ENCODE measurements at places on chromosomes 6 and 20.

DNA sequence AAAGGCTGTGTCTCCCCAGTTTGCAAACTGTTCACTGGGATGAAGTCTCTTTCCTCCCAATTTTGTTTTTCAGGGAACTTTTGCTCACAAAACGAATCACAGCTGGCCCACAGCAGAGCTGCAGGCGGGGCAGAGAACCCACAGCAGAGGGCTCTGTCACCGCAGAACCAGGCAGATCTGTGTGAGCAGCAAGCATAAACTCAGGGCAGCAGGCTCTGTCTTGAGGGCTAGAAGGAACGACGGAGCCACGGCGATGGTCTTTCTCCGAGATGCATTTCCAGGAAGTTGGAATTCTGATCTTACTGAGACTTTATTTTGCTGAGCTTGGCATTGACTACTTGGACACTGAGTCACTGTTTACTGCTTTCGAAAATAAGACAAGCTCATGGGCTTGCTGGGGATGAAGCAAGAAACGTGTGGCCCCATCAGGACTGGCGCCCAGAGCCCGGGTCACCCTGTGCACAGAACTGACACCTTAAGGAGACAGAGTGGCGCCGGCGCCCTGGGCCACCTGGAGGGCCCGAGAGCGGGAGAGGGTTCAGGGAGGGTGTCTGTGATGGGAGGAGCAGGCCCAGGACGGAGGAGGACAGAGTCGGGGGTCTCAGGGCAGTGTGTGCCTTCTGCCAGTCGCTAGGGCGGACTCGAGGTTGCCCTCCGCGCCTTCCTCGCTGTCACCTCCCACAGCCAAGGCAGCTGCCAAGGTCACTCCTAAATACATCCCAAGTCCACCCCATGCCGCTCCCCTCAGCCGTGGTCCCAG is 106.3 kb upstream of the NXT1 start:
- DNase-seq = no peak

GRCh38 chr6:161682982-161683381 is 409.1 kb upstream of the AGPAT4 start:
- peak; percentile 16 for DNase-seq

- no peak for DNase-seq
These were observed 38.7 kb upstream of the RIPOR2 start for GRCh38 chr6:24974182-24975171.

GRCh38 chr6:139376604-139377218 is 2.3 kb upstream of the CITED2 start:
- no peak for DNase-seq

DNA sequence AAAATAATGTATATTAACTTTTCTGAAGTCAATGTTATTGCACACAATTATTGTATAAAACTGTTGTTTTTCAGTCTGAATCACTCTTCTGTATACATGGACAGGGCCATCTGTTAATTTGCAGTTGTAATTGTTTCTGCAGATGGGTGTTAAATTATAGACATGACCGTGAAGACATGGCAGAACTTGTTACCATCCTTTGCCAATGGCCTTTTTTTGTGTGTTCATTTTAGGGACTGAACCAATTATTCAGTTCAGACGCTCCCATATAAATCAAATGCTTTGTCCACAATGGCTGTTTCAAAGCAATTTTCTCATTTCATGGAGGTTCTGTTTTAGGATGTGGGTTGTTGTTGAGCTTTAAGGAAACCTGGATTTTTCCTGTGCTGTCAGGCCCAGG is 533.7 kb downstream of the DOK5 start:
- DNase-seq = peak; percentile 8

DNA sequence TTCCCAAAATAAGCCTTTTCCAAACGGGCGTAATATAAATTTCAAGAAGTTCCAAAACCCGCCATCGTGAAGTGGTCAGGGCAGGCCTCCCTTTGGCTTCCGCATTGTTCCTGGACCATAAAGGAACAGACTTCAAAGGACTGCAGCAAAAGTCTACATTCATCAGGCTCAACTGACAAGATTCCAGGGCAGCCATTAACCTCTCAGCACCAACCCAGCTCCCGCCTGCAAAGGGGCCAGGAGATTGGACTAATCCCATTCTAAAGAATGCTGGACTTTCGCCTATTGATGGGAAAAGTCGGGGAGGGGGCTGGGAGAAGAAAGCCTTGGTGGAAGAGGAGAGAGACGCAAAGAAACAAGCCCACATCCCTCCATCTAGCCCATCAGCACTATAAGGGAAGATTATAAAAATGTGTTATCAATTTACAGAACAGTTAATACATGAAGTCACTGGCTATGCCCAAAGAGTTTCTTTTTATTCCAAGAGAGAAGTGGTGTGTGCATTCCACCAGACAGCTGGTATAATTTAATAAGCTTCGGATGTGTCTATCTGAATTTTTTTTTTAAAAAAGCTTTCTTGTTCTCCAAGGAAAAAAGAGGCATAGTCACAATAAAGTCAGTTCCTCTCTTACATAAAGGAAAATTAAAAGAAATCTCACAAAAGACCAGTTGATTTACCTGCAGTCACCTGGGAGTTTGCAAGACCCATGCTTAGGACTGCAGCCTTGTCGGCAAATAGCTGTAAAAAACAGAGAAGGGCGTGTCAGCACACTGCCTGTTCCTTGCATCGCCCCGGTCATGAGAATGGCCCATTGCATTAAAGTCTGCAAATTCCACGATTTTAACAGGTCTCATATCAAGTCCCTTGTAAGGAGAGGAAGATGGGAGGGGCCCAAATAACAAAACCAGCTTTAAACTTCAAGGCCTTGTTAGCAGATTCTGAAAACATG is 17.8 kb downstream of the JAG1 start:
- DNase-seq = no peak

DNA sequence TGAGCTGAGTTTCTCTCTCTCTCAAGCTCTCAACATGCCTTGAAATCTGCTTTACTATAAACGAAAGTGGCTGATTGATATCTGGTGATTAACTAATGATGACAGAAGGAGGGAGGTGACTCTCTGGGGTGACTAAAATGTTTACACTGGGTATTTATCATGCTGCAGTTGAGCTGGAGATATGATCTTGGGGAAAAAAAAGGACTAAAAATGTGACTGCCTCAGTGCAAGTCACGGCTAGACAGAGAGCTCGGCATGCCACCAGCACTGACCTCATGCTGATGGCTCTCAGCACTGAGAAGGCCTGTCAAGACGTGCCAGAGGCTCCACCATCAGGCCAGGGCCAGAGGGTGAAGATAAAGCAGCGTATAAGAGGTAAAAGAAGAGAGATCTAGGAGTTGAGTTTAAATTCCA is 103.1 kb upstream of the SPACA1 start:
- peak; percentile 46 for DNase-seq

GRCh38 chr6:107179004-107179403 is 63.7 kb upstream of the BEND3 start:
- peak; percentile 30 for DNase-seq

GRCh38 chr6:10640412-10640811 is 54.0 kb downstream of the C6orf52 start:
- DNase-seq = no peak

- DNase-seq = no peak
These were observed 82.3 kb downstream of the LRRC1 start for GRCh38 chr6:53877151-53877550.

GRCh38 chr20:20000211-20000968 is 16.8 kb upstream of the NAA20 start:
- no peak for DNase-seq

DNA sequence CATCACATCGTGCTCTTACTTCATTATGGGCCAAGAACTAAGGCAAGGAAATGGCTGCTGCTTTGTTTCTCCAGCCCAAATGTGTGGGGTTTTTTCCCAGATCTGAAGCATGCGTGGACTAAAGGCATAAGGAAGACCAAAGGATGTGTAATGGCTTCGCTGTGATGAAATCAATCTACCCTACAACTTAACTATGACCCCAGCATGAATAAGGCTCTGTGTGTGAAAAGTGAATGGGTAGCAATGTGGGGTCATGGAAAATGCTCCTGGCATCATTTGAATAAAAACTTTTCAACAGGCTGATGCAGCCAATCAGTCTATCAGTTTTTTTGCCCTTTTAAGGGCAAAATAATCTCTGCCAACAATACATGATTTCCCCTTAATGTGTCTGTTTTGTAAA is 50.3 kb upstream of the ISM1 start:
- DNase-seq = no peak

DNA sequence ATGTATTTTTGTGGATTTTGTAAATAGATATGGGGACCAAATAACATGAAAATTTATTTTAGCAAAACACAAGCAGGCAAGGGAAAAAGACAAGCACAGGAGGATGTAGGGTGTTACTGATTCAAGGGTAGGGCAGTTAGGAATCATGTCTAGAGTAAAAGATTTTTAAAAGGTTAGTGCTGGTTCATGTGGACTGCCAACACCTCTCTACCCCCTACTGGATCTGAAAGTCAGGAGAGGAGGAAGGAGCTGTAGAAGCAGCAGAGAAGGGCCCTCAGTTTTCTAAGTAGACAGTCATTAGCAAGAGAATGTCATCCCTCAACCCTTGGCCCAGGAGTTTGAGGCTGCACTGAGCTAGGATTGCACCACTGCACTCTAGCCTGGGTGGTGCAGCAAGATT is 95.2 kb downstream of the RREB1 start:
- no peak for DNase-seq

- DNase-seq = no peak
These were observed 21.6 kb downstream of the SOBP start for GRCh38 chr6:107511511-107511993.

DNA sequence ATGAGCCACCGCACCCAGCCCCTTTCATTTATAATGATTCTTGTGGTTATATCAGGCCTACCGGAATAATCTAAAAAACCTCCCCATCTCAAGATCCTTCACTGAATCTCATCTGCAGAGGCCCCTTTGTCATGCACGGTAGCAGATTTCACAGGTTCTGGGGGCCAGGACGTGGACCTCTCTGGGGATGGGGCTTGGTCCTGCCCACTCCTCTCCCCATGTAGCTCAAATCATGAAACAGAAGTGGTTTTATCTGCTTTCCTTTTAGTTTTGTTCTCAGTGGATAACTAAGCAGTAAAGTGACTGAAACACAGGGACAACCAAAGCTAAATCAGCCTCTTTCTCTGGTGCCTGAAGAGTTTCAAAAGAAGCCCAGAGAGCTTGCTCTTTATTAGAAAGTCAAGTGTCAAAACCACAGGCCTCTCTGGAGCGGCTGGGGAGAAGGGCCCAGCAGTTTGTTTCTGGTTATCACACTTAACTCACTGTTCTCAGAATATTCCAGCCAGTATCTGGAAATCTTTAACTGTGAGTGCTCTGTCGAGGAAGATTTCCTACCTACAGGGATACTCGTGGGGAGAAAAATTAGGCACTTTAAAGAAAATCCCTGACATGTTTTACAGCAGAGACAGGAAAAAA is 60.6 kb upstream of the FAM184A start:
- DNase-seq = no peak

GRCh38 chr20:2363187-2363586 is 17.5 kb upstream of the TGM6 start:
- no peak for DNase-seq

GRCh38 chr6:44177691-44178423 is 19.2 kb downstream of the CAPN11 start:
- DNase-seq = no peak

GRCh38 chr20:24102290-24102689 is 113.7 kb upstream of the GGTLC1 start:
- DNase-seq = no peak

DNA sequence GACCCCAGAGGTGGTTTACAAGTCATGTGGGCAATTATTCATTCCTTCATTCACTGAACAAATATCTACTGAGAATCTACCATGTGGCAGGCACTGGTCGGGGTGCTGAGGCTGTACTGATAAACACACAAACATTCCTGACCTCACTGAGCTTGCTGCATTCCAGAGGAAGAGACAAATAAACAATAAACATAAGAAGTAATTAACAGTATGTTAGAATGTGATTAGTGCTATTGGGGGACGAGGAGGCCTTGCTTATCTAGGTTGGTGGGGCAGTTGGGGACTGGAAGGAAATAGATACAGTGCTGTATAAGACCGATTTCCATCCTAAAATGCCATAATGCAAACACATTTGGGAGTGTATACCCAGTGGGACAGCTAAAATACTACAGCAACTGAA is 44.1 kb downstream of the MAK start:
- no peak for DNase-seq

DNA sequence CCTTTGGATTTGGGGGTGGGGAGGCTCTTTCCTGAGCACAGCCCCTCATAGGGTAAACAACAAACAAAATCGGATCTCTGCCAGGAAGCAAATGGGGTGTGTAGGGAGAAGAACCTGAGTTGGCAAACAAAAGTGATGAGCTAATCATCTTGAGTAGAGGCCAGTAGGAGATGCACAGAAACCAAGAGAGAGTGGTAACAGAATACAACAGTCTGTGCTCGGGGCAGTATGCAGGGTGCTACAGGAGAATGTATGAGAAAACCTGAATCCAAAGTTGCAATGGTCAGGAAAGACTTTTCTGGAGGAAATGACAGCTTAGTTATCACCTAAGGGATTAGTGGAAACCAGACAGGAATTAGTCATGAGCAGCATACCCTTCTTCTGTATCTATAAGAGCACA is 177.8 kb downstream of the CDKAL1 start:
- peak; percentile 85 for DNase-seq

GRCh38 chr6:116533233-116533957 is 12.1 kb downstream of the TRAPPC3L start:
- no peak for DNase-seq

- no peak for DNase-seq
These were observed 559.3 kb downstream of the C6orf118 start for GRCh38 chr6:164750128-164750527.

DNA sequence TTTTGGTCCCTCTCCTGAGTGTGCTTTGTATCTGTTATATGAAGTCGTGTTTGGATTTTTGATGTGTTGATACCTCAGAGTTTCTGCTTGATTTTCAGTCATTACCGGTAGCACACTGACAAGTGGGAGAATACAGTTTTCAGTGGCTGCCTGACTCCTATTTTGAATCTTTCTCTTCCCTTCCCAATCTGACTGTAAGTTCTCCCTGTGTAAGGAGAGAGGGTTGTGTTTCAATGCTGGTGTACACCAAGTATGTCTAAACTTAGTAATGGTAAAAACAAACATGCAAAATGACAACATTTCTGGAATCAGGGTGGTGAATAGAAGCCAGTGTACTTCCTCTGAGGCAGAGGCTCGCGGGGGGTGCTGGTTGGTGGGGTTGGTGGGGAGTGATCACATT is 103.4 kb downstream of the HIVEP1 start:
- no peak for DNase-seq

- DNase-seq = no peak
These were observed 32.9 kb downstream of the ASXL1 start for GRCh38 chr20:32391003-32391402.

DNA sequence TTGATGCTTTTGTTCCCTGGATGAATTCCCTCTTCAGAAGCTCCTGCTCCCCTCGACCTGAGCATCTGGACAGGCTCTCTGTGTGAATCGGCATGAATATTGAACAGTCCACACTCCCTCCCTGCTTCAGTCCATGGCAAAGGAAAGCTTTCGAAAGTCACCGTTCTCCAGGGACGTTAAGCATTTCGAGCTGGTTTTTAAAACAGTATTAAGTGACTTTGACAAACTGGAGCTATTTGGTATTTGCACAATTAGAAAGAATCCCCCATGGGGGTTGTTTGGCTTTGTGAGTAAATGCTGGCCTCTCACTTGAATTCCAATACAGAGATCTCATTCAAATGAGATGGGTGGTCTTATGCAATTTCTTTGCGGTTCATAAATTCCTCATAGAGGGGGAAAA is 85.3 kb upstream of the TIAM2 start:
- DNase-seq = no peak

- no peak for DNase-seq
These were observed 127.9 kb upstream of the AGPAT4 start for GRCh38 chr6:161401587-161402309.

- no peak for DNase-seq
These were observed at the start of gene LGSN for GRCh38 chr6:63319939-63320338. LGSN (minus strand) TSS chr6:63319983; CDS start chr6:63319943, 40 bp downstream.

Data from NCI-H1105 treated with DMSO at 0.1 percent for 48 hours (cell line).